ENCODE measurements at places on chromosomes 6 and 20. TPM values are rescaled to one million over a fixed set of nuclear protein-coding genes. Genes with fewer than 3 reads are reported as not detected.

The INSM1 gene
- 46.7 TPM for total RNA-seq

The RNF217 gene
- 1.2 TPM for total RNA-seq

The LIME1 gene
- total RNA-seq = 10.1 TPM

The PNPLA1 gene
- total RNA-seq = not detected

DNA sequence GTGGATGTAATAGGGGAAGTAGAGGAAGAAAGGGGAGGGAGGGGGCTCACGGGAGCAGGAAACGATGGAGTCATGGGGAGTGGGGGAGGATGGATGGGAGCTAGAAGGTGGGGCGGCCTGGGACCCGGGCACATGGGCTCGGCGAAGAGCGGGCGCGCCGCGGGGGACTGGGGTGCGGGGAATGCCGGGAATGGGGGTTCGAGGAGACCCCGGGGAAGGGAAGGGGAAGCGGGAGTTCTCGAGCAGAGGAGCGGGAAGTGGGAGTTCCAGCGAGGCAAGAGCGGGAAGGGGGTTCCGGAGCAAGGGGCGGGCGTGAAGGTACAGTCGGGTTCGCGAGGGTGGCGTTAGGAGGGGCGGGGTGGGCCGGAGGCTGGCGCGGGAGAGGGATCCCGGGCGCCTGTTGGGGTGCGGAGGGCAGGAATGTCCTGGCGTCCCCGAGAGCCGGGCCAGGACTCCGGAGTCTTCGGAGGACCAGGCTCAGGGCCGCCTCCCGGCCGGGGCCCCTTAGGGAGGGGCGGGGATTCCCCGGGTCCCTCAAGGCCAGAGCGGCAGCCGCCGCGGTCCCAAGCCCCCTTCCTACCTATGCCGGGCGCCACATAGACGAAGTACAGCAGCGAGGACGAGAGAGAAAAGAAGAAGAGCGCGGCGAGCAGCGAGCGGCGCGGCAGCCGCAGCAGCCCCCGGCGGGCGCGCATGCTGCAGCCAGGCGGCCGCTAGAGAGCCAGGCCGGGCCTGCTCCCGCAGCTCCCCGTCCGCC is 504 bp downstream of the B4GALT5 start:
- H3K27me3 ChIP-seq = no peaks in the 10 kb centered on the region
- peak overlapping the region; percentile 94 for H3K4me3 ChIP-seq
- DNase-seq = peak; percentile 81
- peak overlapping the region; percentile 91 for H3K27ac ChIP-seq
- H3K4me1 ChIP-seq = peaks cover 30% of the 10 kb centered on the region
- peaks cover 2% of the 10 kb centered on the region for H3K36me3 ChIP-seq

DNA sequence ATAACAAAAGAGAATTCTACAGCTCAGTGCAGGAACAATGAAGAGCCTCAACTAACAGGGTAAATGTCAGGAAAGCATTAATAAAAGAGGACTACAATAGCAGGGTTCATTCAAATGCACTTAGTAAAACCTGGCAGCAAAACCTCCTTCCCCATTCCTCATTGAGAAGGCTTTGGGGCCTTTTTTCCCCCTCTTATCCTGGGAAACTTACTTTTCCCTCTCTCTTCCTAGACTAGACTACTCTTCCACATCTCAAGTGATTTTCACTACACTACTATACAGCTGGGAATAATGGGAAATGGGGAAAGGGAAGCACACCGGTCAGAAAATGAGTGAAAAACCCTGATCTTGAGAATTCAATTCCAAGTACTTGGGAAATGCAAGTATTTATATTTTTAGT is 10.1 kb downstream of the ROMO1 start:
- no peaks in the 10 kb centered on the region for H3K27me3 ChIP-seq
- H3K27ac ChIP-seq = peak overlapping the region; percentile 1
- peaks cover 72% of the 10 kb centered on the region for H3K36me3 ChIP-seq
- H3K4me1 ChIP-seq = peaks cover 31% of the 10 kb centered on the region
